Stimulated activated CD4-positive, alpha-beta T cell treated with anti-CD3 and anti-CD28 coated beads, Interleukin-4, amount 100 ng/mL, for 4 hours (primary cell): ENCODE measurements at places on chromosomes 3 and 15.

GRCh38 chr3:71972031-71972430 is 187.1 kb upstream of the PROK2 start:
- DNase-seq: no peak

DNA sequence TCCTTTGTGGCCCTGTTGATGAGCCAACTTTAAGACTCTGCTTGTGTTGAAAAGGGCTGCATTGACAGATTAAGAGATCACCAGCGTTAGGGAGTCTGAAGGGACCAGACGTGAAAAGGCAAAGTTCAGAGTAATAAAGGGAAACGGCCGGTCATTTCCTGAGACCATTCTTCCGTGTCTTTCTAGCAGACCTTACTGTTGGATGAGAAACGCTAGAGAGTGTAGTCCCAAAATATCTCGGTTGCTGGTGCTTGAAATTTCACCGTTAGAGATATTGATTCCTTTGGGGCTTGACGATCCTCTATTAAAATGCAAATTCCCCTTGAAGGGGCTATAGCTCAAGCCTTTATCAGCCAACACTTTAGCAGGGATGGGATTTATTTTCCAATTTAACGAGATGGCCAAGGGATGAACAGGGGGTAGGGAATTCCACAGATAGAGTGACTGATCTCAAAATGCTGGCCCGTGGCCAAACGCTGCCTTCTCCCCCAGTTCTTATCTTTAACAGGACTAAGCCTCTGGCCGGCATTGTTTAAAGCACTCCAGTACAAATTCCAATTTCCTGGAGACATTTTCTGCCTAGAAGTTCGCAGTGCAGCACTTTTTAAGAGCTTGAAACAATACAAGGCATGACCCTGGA is 250.4 kb downstream of the TJP1 start:
- DNase-seq: no peak

- DNase-seq: no peak
Measured at GRCh38 chr3:185824051-185825005, 514 bp downstream of the IGF2BP2 start.

- DNase-seq: no peak
Measured at GRCh38 chr3:14143271-14144225, 18.7 kb downstream of the TMEM43 start.

DNA sequence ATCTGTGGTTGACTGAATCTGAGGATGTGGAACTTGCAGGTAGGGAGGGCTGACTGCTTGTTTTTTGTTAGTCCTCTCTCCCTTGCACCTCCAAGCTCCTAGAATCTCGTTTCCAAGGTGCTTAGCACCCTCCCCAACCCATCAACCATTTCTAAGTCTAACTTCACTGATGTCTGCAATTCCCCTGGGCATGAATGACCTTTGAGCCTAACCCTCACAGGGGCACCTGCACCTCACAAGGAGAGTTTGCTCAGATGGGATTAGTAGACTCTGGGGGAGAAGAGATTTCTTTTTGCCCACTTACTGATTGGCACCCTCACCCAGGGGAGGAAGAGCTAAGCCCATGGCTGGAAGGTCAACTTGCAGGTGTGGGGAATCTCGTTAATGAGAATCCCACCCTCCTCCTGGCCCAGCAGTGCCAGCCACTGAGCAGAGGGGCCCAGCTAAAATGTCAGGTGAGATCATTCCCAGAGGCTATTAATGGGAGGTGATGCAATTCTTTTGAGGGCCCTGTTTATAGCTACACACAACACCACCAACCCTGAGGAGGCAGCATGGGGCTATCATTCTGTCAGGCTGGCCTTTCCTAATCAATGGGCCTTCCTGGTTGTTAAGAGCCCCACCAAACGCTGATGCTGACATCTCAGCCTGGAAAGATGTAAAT is 81.6 kb upstream of the HERC1 start:
- DNase-seq: no peak

DNA sequence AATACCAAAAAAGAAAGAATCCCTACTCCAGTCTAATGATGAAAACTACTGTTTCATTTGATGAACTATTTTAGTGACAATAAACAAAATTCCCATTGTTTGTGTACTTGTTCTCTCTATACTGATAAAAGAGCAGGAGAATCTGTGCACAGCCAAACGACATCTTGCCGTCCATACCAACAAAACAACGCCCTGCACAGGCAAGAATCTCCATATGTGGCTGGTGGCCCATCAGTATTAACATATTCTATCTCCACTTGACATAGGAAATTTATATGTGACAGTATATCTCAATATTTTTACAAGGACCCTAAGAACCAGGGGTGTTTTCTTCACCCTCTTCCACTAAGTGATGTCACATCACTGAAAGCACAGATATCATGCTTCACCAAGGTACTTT is 279.5 kb downstream of the ULK4 start:
- DNase-seq: no peak

DNA sequence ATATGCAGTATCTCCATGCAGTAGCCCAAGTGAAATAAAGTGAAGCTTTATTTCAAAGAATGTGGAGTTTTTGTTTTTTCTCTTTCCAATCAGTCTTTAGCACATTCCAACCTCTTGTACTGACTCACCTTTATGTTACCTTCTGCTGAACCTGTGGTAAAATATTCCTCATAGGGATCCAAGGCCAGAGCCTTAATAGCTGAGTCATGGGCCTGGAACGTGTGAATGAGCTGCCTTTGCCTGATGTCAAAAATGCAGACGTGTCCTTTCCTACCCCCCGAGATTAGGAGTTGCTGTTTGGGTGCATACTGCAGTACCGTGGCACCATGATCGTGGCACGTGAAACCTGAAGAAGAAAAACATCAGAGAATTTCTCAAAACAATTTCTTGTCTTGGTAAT is 108.5 kb downstream of the GLDN start:
- no peak for DNase-seq

- no peak for DNase-seq
Measured at GRCh38 chr15:41160639-41161315, 44.7 kb upstream of the INO80 start.

- no peak for DNase-seq
Measured at GRCh38 chr15:48590723-48591122, 54.8 kb downstream of the FBN1 start.

DNA sequence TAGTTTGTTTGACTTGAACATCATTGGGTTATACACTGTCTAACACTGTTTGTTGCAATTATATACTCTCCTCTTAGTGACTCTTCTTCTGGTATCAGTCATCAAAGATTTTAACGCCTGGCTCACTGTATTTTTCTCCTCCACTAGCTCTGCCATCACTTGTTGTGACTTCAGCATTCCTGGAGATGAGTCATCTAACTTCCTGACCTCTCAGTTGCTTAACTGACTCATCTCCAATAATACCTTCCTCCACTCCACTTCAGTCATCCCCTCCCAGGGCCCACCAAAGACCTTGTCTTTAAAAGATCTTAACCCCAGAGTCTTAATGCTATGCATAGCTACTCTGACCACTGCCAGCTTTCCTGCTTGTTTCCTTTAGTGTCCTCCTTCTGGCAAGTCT is 28.6 kb upstream of the CLSTN2 start:
- DNase-seq: no peak

DNA sequence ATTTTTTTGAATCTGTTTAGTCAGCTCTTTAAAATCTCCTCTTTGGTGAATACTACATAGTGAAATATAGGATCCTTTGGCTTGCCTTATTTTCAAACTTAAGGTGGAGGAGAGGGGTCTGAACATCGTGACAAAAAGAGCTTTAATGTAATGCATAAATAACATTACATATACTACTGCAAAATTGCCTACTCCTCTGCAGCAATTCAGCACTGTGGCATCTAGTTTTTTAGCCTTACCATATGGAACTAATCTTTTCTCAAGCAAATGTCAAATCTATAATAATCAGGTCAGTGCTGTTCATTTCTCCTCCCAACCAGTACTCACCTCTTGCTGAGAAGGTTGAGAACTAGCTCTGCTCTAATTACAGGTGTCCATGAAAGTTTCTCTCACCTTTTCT is 394.0 kb upstream of the CDIN1 start:
- no peak for DNase-seq

- no peak for DNase-seq
Measured at GRCh38 chr3:145817870-145818483, 343.0 kb downstream of the PLOD2 start.

- no peak for DNase-seq
Measured at GRCh38 chr3:12483410-12483809, 870 bp upstream of the TSEN2 start.

GRCh38 chr3:119293105-119293870 is 895 bp upstream of the ARHGAP31 start:
- DNase-seq: no peak

GRCh38 chr3:135329479-135329878 is 534.4 kb downstream of the EPHB1 start:
- DNase-seq: no peak

- no peak for DNase-seq
Measured at GRCh38 chr3:177169936-177170722, 27.2 kb downstream of the TBL1XR1 start.

DNA sequence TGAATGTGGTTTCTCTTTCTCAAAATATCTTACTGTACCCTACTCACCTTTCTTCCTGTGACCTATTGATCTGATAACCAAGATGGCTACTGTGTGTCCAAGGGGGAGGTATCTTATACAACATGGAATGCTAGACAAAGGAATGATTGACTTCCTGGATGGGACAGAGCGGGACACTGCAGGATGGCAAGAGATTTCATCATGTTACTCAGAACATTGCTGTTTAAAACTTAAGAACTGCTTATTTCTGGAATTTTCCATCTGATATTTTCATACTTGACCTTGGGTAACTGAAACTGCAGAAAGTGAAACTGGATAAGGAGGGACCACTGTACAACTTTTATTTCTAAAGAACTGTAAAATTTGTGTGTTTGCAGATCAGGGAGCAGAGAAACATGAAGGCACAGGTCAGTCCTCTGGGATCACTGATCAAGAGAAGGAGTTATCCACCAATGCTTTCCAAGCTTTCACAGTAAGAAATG is 18.5 kb downstream of the CNOT10 start:
- no peak for DNase-seq

- DNase-seq: no peak
Measured at GRCh38 chr3:18245721-18246120, 179.4 kb downstream of the SATB1 start.

DNA sequence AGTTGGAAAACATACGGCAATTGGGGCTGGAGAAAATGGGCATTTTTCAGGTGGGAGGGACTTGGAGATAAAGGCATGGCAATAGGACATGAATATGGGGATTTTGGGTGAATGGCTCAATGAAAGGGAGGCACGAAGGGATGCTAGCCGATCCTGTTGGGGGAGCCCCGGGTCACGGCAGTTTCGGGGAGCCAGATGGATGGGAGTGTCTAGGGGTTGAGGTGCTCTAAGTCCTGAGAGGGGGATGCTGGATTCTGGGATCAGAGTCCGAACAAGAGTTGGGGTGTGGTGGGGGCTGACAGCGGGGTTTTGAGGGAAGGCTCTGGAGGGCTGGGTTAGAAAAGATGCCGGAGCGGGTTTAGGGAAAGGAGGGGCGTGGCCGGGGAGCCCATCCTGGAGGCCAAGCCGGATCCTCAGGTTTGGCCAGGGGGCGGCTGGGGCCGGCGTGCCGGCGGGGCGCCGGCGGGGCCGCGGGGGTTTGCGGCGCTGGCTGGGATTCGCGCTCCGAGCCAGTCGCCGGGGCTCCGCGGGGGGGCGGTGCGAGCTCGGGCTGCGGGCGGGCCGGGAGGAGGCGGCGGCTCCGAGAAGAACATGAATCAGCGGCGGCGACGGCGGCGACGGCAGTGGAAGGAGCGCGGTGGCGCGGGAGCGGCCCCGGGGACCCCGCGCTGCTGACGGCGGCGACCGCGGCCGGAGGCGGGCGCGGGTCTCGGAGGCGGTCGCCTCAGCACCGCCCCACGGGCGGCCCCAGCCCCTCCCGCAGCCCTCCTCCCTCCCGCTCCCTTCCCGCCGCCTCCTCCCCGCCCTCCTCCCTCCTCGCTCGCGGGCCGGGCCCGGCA is at the start of gene TYRO3:
TYRO3 (plus strand) TSS at position 813 of the 839 bp plus-strand sequence. CDS start 46 bp downstream, outside the sequence.
- DNase-seq: peak; percentile 76

DNA sequence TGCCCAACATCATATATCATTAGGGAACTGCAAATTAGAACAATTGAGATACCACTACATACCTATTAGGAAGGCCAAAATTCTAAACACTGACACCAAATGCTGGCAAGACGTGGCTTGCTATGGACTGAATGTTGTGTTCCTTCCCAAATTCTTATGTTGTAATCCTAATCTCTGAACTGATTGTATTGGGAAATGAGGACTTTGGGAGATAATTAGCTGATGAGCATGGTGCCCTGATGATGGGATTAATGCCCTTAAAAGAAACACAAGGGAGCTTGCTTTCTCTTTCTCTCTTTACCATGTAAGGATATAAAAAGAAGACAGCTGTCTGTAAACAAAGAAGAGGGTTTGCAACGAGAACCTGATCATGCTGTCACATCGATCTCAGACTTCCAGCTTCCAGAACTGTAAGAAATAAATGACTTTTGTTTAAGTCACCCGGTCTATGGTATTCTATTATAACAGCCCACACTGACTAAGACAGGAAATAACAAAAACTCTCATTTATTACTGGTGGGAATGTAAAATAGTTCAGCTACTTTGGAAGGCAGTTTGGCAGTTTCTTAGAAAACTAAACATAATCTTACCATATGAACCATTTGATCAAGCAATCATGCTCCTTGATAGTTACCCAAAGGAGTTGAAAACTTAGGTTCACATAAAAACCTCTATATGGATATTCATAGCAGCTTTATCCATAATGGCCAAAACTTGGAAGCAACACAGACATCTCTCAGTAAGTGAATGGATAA is 458.3 kb upstream of the CBLB start:
- DNase-seq: no peak

DNA sequence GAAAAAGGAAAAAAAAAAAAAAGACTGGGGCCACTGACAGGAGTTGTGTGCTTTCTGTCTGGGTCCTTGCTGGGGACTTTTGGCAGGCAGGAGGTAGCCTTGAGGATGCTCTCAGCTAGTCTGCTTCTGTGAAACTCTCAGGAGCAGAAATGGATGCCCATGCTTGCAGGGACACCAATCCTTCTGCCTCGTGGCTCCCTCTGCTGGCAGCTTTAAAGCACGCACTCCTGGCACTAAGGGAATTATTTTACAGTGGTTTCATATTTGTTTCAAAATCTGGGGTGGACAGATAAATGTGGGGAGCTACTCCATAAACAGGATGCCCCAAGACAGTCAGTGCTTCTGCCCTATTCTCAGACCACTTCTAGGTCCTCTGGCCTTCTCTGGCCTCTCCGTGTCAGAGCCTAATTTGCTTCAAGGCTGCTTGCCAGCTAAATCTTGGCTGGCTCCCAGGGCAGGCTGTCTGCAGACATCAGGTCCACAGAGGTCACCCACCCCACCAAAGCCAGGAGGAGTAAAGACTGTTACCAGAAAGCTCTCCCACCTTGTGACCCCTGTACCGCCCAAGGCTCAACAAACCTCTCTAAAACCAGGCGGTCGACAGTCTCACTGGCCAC is 17.1 kb downstream of the TRAIP start:
- DNase-seq: peak; percentile 72

DNA sequence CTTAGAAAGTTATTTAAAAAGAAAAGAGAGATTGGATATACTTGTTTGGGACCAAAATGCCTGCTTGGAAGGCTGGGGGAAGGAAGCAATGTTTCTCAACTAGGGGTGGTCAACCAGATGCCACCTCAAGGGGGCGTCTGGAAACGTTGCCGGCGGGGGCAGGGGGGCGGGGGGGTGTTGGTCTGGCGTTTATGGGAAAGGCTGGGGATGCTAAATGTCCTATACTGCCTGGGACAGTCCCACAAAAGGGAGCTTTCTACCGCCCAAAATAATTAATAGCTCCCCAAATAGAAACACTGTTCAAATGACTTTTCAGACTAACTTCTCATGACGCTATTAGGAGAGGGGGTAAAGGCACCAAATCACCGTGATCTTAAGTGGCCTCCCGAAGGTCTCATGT is 2.2 kb downstream of the POLG start:
- no peak for DNase-seq
